ENCODE measurements at places on chromosomes 1 and 21.

- no peak for DNase-seq
Observed at GRCh38 chr1:33025180-33025569, 11.5 kb downstream of the AK2 start.

- DNase-seq = no peak
Observed at GRCh38 chr1:26541431-26541815, 11.9 kb downstream of the RPS6KA1 start.

DNA sequence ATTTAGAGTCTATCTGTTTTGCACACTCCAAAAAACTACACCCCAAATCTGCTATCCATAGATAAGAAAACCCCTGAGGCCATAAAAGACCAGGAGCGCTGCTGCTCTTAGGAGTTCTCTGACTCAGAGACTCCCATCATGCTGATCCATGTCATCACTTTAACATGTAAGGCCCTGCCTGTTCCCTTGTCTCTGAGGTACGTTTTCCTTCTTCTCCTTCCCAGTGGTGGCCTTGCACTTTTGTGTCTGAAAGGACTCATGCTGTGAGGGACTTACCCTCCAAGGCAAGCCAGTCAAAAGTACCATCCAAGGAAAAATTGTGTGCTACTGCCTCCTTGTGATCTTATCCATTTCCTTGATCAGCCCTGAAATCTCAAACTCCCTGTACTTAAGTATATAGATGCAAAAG lies 427.4 kb upstream of the NCAM2 start:
- no peak for DNase-seq

- no peak for DNase-seq
Observed at GRCh38 chr1:236235116-236235515, 46.6 kb downstream of the ERO1B start.

- DNase-seq = no peak
Observed at GRCh38 chr1:210915890-210916507, 217.9 kb downstream of the KCNH1 start.

- no peak for DNase-seq
Observed at GRCh38 chr21:33266789-33267135, 595 bp downstream of the IL10RB start.

DNA sequence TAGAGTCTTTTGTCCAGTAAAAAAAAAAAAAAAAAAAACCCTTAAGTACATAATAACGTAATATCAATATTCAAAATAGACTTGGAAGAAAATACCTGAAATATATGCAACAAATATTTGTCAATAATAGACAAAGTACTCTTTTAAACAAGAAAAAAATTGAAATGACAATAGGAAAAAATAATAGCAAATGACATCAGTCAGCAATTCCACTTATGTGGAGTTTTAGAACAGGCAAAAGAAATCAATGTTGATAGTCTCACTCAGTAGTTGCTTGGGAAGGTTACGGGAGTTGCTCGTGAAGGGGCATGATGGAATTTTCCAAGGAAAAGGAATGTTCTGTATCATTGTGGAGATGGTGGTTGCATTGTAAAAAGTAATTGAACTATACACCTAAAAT lies 16.9 kb downstream of the LYPLAL1 start:
- DNase-seq = no peak

DNA sequence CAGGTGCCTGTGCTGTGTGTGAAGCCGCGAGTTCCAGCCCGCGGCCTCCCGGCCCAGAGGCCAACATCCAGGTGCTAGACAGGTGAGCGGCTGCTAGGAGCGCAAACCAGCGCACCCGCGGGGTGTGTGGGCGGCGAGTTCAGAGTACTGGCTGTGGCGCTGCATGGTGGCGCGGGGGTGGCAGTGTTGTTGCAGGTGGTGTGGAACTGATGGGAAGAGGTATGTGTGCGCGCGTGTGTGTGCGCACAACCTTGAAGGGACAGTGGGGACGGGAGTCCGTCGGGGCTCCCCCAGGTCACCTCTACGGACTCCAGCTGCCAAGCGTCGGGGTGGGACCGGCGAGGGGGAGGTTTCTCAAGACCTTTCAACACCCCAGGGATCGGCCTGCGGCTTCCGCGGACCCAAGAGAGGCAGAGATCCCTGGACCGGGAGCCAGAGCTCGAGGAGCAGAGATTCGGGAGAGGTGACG lies 433 bp upstream of the DMBX1 start:
- no peak for DNase-seq

DNA sequence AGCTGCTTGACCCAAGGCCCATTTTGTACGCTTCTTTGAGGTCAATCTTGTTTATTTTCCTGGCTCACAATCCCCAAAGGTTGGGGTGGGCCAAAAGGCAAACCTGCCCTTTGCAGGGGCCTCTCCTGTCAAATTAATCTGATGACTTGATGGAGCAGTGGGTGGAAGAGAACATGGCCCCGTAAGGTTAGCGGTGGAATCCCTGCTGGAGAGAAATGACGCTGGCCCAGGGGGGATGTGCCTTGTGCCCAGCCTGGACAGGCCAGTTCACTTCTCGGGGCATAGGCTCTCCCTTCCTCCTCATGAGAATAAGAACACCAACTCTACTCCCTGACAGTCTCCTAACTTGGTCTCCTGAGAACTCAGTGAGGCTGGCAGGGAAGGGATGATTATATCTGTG lies 40.5 kb downstream of the C1orf198 start:
- no peak for DNase-seq

All from large intestine (tissue), 12 donors.